ENCODE measurements at places on chromosomes 1 and 21.

GRCh38 chr1:244231572-244232315 lies 180.7 kb downstream of the ZBTB18 start:
- peak overlapping the region; percentile 11 for H3K4me3 ChIP-seq
- peaks cover 2% of the 10 kb centered on the region for H3K4me1 ChIP-seq
- peaks cover 6% of the 10 kb centered on the region for H3K27me3 ChIP-seq
- no peak overlapping the region for H3K27ac ChIP-seq

GRCh38 chr1:58796416-58796815 lies 12.6 kb upstream of the JUN start:
- no peaks in the 10 kb centered on the region for H3K27me3 ChIP-seq
- no peak overlapping the region for H3K4me3 ChIP-seq

DNA sequence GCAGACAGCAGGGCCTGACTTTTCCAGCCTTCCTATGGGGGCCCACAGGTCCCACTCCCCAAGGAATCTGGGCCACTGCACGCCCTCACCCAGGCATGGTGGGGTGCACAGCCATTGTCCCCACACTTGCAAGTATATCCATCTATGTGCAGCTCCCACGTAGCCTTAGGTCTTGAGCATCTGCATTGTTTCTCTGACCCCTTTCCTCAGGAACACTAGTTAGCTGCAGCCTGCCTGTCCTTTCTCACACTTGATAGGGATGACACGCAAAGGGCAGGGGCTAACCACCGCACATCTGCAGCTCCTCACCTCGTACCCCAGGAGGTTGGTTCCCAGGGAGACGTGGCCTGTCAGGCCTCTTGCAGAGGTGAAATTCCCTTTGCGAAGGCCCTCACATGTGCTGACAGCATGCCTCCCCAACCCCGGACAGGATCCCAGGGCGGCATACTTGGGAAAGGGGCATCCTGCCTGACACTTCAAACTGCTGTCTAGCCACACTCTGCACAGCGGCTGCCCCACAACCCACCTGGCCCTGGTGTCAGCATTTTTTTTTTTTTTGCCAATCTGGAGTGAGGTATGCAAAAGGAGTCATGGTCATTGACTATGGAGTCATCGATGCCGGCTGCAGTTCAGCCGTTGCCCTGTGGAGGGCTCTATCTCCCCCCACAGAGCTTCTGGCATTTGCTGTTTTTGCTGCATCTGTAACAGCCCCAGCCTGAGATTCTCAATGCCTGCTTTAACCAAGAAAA lies 5.0 kb downstream of the JMJD4 start:
- H3K4me1 ChIP-seq, result peaks cover 43% of the 10 kb centered on the region
- peak overlapping the region; percentile 66 for H3K27ac ChIP-seq
- no peaks in the 10 kb centered on the region for H3K27me3 ChIP-seq
- DNase-seq, result peak; percentile 69

DNA sequence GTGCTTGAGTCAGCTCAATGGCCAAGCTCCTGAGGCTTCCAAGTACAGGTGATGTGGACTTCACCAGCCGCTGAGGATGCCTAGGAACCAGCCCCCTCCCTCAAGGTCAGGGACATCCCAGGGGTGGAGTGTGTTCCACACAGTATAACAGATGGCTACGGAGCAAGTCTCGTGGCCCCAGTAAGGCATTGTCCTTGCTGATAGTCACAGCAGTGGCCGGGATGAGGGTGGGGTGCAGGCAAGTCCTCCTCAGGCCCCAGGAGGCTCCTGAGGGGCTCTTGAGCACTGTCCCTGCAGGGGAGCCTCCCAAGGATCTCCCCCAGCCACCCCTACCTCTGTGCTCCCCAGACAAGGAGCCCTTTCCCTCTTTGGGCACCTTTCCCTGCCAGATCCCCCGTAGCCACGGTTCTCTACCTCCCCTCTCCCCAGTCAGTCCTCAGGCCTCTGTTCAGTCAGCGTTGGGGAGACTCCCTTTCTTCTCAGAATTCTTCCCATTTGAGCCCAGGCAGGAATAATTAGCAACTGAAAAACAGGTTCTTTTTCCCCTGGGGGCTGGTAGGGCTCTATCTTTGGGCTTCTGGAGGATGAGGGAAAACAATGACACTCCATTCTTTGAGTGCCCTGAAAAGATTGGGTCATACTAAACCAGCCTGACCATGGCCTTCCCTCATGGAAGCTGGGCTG lies 7.1 kb upstream of the THEM5 start:
- no peaks in the 10 kb centered on the region for H3K4me1 ChIP-seq
- H3K36me3 ChIP-seq, result no peaks in the 10 kb centered on the region
- DNase-seq, result no peak
- H3K27me3 ChIP-seq, result no peaks in the 10 kb centered on the region

- no peaks in the 10 kb centered on the region for H3K4me1 ChIP-seq
- H3K27me3 ChIP-seq, result no peaks in the 10 kb centered on the region
- no peak overlapping the region for H3K27ac ChIP-seq
- no peak for DNase-seq
- H3K4me3 ChIP-seq, result no peak overlapping the region
Measured at GRCh38 chr1:110440877-110441276, 10.1 kb upstream of the PROK1 start.

GRCh38 chr1:208151728-208152598 lies 92.2 kb downstream of the PLXNA2 start:
- H3K36me3 ChIP-seq, result no peaks in the 10 kb centered on the region
- H3K27ac ChIP-seq, result no peak overlapping the region
- H3K4me3 ChIP-seq, result no peak overlapping the region
- DNase-seq, result no peak
- no peaks in the 10 kb centered on the region for H3K27me3 ChIP-seq

DNA sequence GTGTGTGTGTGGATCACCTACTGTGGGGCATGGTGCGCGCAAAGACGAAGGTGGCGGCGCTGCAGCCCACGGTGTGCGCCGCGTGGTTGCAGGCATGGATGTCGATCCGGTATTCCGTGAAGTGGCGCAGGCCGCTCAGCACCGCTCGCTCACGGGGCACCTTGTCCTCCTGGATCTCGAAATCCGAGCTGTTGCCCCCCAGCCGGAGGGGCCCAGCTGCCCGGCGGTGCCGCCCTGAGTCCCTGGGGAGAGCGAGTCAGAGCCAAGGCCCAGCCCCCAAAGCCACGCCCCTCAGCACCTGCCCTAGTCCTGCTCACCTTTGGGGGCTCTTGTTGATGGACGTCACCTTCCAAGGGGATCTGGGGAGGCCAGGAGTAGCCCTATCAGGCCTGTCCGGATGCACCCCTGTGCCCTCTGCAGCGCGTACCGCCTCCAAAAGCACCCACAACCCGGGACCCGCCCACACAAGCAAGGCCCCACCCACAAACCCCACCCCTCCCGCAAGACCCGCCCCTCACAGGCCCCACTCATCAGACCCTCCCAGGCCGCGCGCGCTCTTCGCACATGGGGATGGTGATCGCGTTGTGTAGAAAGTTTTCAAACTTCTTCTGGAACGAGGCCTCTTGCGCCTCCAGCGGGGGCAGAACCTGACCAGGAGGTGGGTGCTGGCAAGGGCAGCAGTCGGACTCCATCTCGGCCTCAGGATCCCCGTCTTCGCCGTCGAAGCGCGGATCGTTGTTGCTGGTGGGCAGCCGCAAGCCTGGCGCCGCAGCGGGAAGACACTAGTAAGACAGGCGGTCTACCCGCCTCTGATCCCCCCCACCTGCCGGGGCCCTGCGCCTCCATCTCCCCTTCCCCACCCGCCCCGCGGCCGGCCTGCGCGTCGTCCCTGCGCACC lies 13.6 kb downstream of the INSRR start:
- H3K27ac ChIP-seq, result no peak overlapping the region
- H3K27me3 ChIP-seq, result peaks cover 86% of the 10 kb centered on the region
- H3K4me1 ChIP-seq, result peaks cover 30% of the 10 kb centered on the region
- DNase-seq, result peak; percentile 66
- H3K36me3 ChIP-seq, result no peaks in the 10 kb centered on the region

DNA sequence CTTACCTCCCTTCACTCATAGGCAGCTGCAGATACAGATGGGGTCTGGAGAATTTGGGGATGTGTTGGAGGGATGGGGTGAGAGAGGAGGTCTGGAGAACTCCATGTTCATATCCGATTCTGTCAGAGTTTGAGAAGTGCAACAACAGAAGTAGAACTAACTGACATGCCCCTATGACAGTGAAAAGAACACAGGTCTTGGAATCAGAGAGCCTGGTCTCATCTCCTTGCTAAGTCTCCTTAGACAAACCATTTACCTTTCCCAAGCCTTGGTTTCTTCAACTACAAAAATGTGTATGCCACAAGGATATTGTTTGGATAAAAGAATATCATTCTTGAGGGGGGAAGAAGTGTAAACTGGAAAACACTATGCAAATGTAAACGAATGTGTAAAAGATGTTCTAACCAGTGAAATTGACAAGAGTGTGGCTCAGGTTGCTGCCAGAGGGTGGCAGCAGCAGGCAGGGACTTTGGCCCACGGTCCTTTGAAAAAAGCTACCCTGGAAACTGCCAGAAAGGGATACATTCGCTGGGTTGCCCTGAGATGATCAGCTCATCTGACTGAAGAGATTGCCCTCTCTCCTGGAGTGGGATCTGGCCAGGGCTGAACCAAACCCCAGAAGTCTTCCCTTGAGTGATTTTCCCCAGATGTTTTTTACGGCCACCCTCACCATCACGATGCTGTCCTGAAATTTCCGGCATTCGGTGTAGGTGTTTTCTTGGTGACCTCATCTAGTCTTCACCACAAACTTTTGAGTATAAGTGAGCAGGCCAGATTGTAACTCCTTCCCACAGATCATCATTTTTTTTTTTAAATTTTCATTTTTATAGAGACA lies 17.0 kb upstream of the CD2 start:
- DNase-seq, result peak; percentile 86
- no peaks in the 10 kb centered on the region for H3K27me3 ChIP-seq
- H3K27ac ChIP-seq, result peak overlapping the region; percentile 100
- peak overlapping the region; percentile 74 for H3K4me3 ChIP-seq

DNA sequence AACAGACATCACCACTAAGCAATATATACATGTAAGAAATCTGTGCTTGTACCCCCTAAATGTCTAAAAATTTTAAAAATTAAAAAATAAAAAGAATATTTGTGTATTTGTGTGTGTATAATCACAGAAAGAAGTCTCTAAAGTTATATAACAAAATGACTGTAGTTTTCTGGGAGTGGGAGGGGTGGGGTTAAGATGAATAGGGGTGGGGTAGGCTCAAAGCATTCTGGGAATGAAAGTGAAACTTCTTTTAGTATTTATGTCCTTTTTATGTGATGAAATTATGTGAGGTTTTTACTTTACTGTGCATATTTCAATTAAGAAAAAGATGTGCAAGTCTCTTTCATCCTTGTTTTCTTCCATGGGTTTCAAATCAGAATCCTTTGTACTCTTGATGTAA lies 65.3 kb downstream of the FASLG start:
- no peak for DNase-seq
- no peaks in the 10 kb centered on the region for H3K36me3 ChIP-seq
- H3K4me3 ChIP-seq, result no peak overlapping the region
- H3K4me1 ChIP-seq, result peaks cover 39% of the 10 kb centered on the region
- peak overlapping the region; percentile 12 for H3K27ac ChIP-seq
- no peaks in the 10 kb centered on the region for H3K27me3 ChIP-seq

DNA sequence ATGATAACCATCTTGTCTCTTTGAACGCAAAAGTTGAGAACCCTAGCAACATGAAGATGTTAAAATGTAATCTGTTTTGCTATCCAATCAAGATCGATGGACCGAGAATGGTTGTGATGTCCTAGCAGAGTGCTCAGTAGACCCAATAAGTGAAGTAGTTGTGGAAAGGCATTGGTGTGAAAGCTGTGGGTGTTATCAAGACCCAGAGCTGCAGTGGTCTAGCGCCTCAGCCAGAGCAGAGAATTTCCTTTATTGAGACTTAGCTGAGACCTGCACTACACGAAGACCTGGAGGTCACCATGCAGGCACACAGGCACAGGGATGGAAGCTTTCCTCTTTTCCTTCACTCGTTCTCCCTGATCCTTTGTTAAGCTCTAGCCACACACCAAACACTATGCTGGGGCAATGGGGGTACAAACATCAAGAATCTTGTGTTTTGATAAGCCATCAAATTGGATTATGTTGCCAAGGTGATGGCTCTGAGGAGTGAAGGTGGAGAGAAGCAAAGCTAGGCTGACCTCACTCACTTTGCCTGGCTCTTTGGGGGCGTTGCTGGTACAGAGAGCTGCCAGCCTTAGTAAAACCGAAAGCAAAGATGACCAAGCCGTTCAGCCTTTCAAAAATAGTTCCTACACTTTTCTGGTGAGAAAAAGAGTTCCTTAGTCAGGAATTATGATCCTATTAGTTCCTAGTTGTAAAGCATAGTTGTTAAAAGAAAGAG lies 24.1 kb downstream of the METTL13 start:
- no peak overlapping the region for H3K4me3 ChIP-seq
- DNase-seq, result no peak
- H3K27me3 ChIP-seq, result no peaks in the 10 kb centered on the region
- H3K4me1 ChIP-seq, result peaks cover 12% of the 10 kb centered on the region

DNA sequence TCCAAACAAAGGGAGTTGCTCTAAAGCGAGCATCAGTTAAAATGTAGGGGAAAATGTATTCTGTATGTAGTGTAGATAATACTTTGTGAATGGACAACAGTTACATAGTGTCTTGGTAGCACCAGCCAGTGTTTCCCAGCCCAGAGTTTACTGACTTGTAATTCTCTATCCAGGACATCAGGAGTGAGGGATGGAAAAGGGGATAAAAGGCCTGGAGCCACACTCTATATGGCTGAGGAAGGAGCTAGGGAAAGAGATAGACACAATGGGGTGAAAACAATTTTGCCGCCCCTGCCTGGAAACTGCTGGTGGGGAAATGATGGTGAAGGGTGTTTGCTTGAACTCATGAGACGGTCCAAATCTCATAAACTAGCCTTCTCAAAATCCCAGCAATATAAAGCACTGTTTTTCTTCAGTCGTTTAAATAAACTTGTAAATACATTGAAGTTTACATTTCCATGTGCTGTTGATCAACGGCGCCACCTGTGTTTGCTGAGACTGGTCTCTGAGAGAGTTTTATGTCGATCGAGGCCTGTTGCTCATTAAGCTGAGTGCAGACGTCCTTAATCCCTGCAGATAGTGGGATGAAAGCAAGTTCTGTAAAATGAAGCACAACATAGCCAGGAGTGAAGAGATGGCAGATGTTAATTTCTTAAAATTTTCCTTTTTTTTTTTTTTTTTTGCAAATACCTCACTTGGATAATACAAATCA lies 27.9 kb upstream of the AGO1 start:
- no peak for DNase-seq
- no peak overlapping the region for H3K4me3 ChIP-seq
- H3K36me3 ChIP-seq, result peaks cover 40% of the 10 kb centered on the region
- H3K27ac ChIP-seq, result no peak overlapping the region

DNA sequence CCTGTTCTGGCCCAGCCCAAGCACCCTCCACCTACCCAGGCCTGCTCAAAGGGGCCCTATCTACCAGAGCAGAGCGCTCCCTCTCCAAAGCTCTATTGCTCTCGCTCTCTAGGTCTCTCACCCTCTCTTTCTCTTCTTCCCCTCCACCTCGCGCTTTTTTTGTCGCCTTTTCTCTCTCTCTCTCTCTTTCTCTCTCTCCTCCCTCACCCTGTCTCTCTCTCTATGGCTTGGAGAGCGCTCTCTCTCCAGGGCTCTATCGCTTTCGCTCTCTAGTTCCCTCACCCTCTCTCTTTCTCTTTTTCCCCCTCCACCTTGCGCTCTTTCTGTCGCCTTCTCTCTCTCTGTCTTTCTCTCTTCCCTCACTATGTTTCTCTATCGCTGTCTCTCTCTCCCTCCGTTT lies 3.4 kb upstream of the ZNF678 start:
- H3K4me1 ChIP-seq, result peaks cover 25% of the 10 kb centered on the region
- H3K4me3 ChIP-seq, result no peak overlapping the region
- peaks cover 49% of the 10 kb centered on the region for H3K27me3 ChIP-seq
- H3K27ac ChIP-seq, result no peak overlapping the region
- peaks cover 11% of the 10 kb centered on the region for H3K36me3 ChIP-seq

All from activated T-cell treated with anti-CD3 and anti-CD28 coated beads, Interleukin-2, amount 50 U/mL, for 24 hours (primary cell).